ENCODE measurements at places on chromosomes 13 and 19.

DNA sequence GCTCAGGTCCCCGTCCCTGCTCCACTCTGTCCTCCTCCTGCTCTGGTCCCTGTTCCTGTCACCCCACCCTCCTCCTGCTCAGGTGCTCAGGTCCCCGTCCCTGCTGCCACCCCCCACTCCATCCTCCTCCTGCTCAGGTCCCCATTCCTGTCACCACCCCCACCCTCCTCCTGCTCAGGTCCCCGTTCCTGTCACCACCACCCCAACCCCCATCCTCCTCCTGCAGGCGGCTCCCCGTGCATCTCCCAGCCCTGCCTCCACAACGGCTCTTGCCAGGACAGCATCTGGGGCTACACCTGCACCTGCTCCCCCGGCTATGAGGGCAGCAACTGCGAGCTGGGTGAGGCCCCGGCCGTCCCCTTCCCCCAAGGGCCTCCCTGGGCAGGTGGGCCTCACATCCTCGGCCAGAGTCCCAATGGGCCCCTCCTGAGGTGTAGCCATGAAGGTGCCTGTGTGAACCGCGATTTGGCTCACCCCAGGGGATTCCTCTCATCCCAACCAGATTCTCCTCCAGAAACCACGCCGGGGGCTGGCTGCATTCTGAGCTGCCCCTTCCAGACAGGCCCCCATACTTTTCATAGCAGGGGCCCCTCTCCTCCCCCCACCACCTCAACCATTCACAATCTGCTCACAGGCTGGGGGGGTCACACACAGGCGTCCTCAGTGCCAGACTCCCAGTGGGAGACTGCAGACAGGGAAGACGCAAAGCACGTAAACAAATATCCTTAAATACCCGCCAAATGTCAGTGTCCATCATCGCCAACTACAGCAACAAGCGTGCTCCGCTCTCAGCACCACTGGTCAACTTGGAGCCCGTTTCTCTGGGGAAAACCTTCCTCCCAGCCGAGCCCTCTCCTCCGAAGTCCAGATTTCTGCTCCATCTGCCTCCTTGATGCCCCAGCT, 4.6 kb downstream of the PROZ start:
- DNase-seq = no peak

- no peak for DNase-seq
Measured at GRCh38 chr19:3055741-3056416, 6.4 kb downstream of the TLE5 start.

GRCh38 chr19:710767-711166, 2.0 kb downstream of the PALM start:
- no peak for DNase-seq

DNA sequence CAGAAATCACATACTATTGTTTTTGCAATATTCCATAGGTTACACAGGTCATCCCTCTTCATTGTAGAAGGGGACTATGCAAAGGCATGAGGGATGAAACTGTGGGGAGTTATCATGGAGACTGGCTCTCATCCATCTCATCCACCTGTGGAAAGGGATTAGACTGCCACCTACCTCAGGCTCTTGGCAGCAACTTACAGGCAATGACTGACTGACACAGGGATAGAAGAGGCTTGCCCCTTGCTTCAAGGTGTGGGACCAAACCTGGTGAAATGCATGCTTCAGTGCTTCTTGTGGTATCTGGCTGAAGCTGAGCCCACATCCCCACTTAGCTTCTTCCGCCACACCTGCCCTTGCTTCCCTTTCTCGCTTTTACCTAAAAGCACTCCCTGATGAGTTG, 341.3 kb downstream of the GPC5 start:
- DNase-seq = no peak

DNA sequence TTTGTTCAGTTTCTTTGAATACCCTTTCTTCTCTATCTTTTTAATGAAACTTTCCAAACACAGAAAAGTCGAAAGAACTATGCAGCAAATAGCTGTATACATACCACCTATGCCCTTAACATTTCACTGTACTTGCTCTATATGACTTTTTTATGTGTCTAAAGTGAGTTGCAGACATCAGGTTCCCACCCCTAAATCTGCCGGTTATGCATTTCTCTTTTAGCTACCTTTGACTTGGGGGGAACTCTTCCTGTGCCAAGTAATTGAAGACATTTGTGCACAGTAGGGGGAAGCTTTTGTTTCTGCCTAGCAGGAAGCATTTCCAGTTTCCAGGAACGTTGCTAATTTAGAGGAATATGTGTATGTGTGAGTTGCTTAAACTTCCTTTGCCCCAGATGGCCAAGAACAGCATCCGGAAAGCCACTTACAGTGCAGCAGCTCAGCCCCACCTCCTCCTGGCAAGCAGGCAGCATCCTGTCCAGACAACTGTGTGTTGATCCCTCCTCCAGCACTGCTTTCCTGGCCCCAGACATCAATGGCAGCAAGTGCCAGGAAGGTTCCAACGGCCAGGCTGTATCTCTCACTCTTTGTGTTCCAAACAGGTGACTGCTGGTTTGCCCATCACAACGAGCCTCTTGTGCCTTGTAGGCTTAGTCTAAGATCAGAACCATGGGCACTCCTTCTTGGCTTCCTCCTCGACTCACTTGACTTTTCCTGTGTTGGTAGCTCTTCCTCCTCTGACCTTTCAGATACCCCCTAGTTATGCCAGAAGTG, 14.7 kb upstream of the GRAMD1A start:
- DNase-seq = no peak

All from hematopoietic multipotent progenitor cell treated with erythropoietin and hydrocortisone succinate and interleukin-3 and kit ligand, for 8 days (in vitro differentiated cells).